ENCODE measurements at places on chromosomes 1 and 21. TPM values are rescaled to one million over a fixed set of nuclear protein-coding genes. Genes with fewer than 3 reads are reported as not detected.
A peak's percentile ranks its signal among the peaks of the same experiment; 100 is the strongest.

- H3K27me3 ChIP-seq: no peaks in the 10 kb centered on the region
- no peak overlapping the region for H3K27ac ChIP-seq
- H3K36me3 ChIP-seq: peaks cover 33% of the 10 kb centered on the region
- H3K4me3 ChIP-seq: no peak overlapping the region
- DNase-seq: no peak
Observed at GRCh38 chr21:39265603-39266002, 47.8 kb downstream of the BRWD1 start.

THEMIS2 gene
- total RNA-seq: 4.5 TPM

DNA sequence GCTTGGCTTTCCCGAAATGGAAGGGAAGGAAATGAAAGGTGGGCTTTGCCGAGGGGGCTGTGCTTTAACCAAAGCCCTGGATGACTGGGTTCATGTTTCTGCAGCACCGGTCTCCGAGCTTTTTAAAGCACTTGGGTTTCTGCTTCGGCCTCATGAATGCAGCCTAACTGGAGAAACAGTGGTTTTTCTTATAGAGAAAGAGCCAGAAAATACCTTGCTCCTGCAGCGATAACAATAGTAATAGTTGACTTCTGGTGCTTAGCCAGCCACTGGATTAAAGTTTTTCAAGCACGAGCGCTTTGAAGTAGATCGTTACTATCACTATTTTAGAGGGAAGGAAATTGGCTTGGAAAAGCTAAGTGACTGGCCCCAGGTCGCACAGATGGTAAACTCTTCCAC is 500 bp upstream of the DOCK7 start:
- peak; percentile 31 for DNase-seq
- H3K4me1 ChIP-seq: peaks cover 16% of the 10 kb centered on the region

NLRP3 gene
- total RNA-seq: not detected

DNA sequence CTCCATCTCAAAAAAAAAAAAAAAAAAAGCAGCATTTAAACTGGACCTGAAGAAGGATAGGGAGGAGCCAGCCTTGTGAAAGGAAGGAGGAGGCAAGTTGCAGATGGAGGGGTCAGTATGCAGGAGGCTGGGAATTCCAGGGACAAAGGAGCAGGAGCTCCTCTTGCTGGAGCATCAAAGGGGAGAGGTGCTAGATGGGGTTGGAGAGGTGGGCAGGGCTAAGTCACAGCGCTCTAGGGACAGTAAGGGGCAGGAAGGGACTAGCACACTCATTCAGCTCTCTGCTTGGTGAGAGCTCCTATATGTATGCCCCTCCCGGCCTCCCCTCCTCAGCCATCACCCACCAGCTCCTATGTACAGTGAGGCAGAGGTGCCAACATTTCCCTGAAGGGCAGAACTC is 26.8 kb downstream of the MAP7D1 start:
- no peak overlapping the region for H3K4me3 ChIP-seq
- DNase-seq: no peak
- no peaks in the 10 kb centered on the region for H3K27me3 ChIP-seq
- peaks cover 2% of the 10 kb centered on the region for H3K4me1 ChIP-seq
- H3K27ac ChIP-seq: no peak overlapping the region

GRCh38 chr1:54317084-54317483 is 89.1 kb downstream of the SSBP3 start:
- no peaks in the 10 kb centered on the region for H3K36me3 ChIP-seq
- H3K27ac ChIP-seq: no peak overlapping the region
- no peak overlapping the region for H3K4me3 ChIP-seq
- DNase-seq: peak; percentile 42
- peaks cover 11% of the 10 kb centered on the region for H3K4me1 ChIP-seq

FCRL1 gene
- total RNA-seq: not detected

DNA sequence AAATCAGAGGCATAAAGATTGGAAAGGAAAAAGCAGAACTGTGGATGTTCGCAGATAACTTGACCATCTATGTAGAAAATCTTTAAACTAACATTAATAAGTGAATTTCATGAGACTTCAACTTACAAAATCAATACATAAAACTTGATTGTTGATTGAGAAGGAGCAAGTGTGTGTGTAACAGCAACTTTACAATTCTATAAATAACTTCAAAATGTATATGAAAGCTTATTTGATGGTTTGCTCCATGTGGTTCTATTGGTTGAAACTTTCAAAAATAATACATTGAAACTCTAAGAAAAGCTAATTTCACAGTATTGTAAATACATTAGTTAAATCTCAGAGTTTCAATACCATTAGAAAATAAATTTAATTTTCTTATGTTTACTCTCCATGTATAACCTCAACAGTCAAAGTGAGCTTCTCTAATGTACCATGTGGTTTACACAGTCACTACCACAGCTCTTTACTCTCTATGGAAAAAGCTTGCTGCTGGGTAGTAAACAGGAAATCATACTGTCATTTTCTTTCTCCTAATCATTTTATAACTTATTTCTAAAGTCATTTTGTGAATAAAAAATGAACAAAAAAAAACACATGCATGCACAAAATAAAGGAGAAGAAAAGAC is 12.0 kb downstream of the AKT3 start:
- H3K4me3 ChIP-seq: no peak overlapping the region
- no peaks in the 10 kb centered on the region for H3K27me3 ChIP-seq
- DNase-seq: no peak
- peaks cover 2% of the 10 kb centered on the region for H3K36me3 ChIP-seq
- H3K27ac ChIP-seq: no peak overlapping the region
- peaks cover 5% of the 10 kb centered on the region for H3K4me1 ChIP-seq

- DNase-seq: no peak
- peaks cover 11% of the 10 kb centered on the region for H3K36me3 ChIP-seq
- no peaks in the 10 kb centered on the region for H3K27me3 ChIP-seq
- no peak overlapping the region for H3K27ac ChIP-seq
- H3K4me1 ChIP-seq: no peaks in the 10 kb centered on the region
- H3K4me3 ChIP-seq: no peak overlapping the region
Observed at GRCh38 chr1:37914719-37915475, 32.0 kb downstream of the INPP5B start.
